ENCODE measurements at places on chromosomes 7 and 10.

DNA sequence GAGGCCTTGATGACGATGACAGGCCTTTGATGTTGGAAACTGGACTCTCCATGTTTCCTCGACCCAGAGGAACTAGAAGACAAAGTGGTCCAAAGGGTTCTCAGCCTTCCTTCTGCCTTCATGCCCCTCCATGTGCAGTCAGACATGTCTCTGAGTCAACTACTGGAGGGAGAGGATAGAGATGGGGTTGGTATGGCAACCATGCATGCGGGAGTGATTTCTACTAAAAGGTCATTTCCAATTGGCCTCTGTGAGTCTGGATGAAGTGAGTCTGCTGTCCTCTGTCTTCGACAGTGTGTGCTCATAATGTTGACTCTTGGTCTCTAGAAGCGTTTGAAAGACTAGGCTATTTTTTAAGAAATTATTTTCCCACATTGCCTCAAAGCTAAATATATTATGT is 29.2 kb downstream of the STK17A start:
- DNase-seq = no peak

DNA sequence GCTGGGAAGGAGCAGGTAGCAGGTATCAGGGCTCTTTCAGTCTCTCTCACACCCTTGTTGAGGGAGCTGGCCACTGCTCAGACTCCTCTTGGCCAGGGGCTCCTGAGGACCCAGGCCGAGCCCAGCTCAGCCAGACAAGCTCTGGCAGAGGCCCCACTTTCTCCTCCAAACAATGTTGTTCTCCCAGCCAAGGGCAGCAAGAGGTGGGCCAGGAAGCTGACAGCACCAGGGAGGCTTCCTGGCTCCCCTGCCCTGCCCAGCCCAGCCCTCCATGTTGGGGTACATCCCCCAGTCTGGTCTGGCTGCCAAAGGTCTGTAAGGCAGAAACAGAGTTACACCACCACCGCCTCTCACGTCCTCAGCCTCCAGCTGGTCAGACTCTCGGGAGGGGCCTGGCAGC is 33.9 kb upstream of the COL13A1 start:
- DNase-seq = no peak

GRCh38 chr10:28619455-28619854 is 57.9 kb upstream of the BAMBI start:
- no peak for DNase-seq

DNA sequence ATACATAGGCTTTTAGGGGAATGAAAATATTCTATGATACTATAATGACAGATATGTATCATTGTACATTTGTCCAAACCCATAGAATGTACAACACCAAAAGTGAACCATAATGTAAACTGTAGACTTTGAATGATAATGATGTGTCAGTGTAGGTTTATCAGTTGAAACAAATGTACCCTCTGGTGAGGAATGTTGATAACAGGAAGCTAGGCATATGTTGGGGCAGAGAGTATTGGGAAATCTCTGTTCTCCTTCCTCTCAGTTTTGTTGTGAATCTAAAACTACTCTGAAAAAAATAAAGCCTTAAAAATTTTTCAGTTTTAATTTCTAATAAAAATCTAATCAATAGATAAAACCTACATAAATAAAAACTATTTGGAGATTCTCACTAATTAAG is 36.9 kb downstream of the C1GALT1 start:
- DNase-seq = no peak

GRCh38 chr10:24479806-24480205 is 243.9 kb downstream of the ARHGAP21 start:
- DNase-seq = no peak

DNA sequence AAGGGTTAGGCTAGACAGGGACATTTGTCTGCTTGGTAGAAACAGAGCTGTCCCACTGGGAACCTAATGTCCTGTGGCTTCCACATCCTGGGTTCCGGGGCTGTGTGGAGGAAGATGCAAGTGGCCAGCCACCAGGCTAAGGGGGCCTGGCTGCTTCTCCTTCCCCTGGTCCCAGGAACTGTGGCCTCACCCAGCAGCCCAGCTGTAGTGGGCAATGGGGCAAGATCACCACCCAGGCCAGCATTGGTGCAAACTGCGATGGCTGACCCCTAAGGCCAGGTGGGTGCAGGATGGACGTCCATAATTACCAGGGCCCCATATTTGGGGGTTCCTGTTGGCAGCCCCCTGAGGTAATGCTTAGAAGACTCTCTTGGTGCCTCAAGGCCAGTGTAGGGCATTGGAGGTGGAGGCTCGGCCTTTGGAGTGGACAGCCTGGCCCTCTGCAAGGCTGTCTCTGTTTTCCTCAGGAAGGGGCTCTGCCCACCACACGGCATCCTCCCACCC is 226.7 kb downstream of the TCF7L2 start:
- no peak for DNase-seq
